ENCODE measurements at places on chromosomes 5 and 9.

DNA sequence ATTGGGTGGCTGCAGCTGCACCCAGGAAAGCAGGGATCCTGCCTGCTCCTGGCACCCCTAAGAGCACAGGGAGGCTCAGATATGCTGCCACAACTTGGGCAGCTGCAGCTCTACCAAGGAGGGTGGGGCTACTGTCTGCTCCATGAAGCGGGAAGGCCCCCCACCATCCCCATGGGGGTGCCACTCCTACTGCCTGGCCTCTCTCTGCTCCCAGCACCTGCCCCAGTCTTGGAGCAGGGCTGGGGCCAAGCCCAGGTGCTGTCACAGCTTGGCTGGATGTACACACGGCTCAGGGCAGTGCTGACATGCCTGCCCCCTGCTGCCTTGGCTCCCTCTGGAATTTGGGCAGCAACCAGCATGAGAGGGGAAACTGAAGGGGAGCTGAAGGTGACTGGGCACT is 214.7 kb upstream of the PLPPR1 start:
- DNase-seq: no peak

DNA sequence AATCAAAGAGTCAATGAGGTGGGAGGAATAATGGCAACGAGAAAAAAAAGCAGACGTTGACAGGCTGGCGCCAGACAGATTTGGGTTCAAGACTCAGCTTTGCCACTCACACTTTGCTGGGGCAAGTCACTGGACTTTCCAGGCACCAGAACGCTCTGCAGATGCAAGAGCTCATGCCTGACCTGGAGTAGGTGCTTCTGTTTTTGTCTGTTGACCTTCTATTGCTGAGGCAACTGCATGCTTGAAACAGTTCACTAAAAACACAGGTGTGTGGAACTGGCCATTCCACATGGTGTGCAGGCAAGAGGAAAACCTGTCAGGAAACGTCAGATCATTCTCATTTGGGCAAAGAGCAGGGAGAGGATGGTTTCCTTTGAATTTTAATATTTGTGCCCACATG is 161.2 kb upstream of the SMIM23 start:
- DNase-seq: no peak

DNA sequence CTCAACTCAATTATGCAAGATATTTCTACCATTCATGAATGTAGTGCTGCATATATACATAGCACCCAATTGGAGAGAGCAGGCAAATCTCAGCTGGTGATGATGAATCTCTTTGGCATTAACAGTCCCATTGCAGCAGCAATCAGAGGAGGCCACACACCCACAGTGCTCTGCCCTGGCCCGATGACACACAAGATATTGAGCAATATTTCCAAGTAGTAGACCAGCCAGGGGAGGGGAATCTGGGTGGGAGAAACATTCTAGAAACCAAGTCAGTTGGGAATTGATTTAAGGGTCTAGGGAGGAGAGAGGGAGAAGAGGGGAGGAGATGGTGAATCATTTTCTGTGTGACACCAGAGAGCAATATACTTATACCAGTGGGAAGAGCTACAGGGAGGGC is 14.9 kb upstream of the C5orf63 start:
- no peak for DNase-seq

DNA sequence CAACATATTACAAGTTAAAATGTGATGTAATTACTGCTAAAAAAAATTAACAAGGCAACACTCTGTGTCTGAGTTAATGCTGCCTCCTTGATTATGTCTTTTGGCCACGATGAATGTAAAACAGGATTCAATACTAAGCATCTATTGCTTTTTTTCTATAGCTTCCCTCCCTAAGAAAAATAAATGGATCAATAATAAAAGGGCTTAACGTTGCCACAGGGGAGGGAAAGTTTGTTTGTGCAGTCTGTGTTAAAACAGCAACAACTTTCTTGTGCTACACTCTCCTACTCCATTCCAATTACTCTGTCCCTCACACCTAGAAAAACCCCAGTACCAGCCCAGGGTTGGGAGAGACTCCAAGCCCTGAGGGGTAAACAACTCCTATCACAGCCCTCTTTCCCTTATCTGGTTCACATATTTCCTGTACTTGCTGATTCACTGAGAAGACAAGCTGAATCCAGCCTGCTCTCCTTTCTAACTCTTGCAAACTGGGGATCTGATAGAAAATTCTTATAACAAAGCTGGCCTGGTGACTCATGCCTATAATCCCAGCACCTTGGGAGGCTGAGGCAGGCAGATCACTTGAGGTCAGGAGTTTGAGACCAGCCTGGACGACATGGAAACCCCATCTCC is 44.8 kb downstream of the PTPN3 start:
- DNase-seq: no peak

- DNase-seq: no peak
Measured at GRCh38 chr9:87498811-87499360, 1.2 kb downstream of the DAPK1 start.

- no peak for DNase-seq
Measured at GRCh38 chr9:121725008-121725775, 73.8 kb downstream of the DAB2IP start.

DNA sequence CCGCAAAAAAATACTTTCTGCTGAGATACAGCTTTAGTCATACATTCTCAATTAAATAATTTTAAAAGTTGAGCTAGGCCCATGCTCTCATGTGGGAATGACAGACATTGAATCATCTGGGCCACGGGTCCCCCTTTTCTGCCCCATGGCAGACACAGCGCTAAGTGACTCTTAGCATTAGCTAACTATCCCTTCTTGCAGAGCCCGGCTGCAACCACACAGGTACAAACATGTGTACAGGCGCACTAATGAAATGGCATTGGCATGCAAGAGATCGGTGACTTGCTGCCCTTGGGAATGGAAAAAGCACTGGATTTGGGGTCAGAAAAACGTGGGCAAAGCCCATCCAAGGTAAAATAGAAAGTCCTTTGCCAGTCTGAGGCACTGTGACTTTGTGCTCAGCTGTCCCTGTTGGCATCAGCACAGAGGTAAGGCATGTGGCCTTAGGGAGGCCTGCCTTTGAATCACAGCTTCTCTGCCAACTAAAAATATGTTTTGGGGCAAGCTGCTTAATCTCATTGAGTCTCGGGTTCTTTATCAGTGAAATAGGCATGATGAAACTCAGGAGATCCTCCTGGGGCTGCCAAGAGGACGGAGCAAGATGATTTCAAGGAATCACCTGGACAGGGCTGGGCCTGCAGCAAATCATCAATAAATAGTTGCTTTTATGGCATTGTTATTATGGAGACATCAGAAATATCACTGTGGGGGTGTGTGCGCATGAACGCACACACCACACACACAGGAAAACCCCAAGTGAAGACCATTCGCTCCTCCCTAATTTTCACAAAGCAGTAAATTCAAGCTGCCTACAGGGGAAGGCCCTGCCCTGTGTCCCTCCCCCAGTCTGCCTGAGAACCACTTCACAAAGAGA is 54.2 kb downstream of the WHRN start:
- peak; percentile 15 for DNase-seq

DNA sequence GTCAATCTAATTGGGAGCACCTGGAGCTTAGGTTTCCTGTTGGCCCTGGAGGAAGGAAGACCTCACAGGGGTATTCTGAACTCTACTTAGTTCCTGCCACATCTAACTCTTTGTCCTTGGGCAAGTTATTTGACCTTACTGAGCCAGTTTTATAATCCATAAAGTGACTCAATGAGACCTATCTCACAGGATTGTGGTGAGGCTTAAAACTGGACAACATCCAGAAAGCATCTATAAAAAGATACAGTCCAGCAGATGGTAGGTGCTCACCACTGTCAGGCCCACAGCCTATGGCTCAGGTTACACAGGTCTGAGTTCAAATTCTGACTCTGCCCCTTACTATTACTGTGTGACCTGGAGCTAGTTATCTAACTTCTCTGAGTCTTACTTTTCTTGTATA is 23.3 kb downstream of the KCNV2 start:
- no peak for DNase-seq

- no peak for DNase-seq
Measured at GRCh38 chr9:116074658-116075057, 78.9 kb upstream of the PAPPA start.

DNA sequence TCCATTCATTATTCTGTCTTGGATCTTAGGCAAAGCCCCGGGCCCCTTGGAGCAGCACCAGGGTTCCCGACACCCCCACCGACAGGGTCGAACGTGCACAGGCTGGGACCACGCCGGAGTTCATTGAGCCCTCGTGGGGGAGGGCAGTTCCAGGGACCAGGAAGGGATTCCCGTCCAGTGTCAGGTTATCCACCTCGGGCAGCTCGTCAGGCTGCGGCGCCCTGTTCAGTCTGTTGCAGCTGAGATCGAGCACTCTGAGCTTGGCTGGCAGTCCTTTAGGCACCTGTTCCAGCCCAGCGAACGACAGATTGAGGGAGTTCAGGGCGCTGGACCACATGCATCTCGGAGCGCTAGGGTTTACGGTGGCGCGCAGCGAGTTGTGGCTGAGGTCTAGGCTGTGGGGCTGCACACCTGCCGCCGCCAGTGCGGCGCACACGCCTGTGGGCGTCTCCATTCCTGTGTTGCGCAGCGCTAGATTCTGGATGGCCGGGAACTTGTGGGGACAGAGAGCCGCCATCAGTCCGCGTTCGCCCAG is 1.1 kb downstream of the CD14 start:
- DNase-seq: peak; percentile 47

GRCh38 chr9:71780953-71781352 is 12.6 kb upstream of the CEMIP2 start:
- DNase-seq: no peak

DNA sequence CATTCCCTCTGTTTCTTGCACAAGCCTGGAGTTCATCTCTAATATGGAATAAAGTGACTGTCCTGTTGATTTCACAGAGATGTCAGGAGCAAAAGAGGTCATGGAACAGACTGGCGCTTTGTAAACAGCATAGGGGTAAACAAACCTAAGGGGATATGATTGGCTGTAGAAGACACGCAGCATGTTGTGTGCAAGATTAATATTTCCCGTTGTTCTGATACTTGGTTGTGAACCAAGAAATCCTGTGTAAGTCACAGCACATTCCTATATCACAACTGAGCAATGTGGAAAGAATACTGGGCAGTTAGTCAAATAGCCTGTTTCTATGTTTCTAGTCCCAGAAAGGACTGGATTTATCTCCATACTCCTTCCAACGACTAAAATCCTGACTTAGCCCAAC is 3.2 kb downstream of the ADAMTS12 start:
- no peak for DNase-seq

DNA sequence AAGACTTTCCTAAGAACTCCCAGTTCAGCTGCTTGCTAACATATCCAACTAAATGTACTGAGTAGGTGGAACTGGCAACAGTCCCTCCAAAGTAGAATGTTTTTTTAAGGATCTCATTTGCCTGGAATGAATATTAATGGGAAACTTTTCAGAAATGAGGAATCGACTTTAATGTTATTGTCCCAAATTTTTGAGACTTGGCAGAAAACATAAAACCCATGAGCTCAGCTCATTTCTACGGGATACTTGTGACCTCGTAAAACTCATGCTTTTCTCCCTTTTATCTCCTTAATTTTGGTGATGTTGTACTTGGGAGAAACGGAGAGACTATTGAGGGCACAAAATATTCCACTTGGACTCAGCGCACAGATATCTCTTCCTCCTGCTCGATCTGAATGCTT is 296.8 kb downstream of the EBF1 start:
- DNase-seq: no peak

- no peak for DNase-seq
Measured at GRCh38 chr5:116476897-116477537, 97.6 kb downstream of the SEMA6A start.

- DNase-seq: peak; percentile 64
Measured at GRCh38 chr9:34989946-34990635, 546 bp downstream of the DNAJB5 start.

- no peak for DNase-seq
Measured at GRCh38 chr9:98345011-98345410, 89.6 kb upstream of the TBC1D2 start.

DNA sequence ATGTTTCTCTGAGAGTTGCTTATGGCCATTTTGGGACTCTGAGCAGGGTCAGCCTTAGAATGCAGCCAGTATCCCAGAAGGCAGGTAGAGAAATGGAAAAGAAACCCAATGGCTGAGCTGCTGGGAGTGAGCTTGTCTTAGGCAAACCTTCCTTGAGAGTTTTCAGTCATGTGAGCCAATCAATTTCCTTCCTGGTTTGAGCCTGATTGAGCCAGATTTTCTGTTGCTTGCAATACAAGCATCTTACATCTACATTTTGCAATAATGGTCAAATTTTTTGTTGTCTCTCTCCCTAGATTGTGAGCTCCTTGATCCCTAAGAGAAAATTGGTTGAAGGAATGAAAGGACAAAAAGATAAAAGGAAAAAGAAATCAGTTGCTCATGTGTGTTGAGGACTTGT is 155.3 kb downstream of the SNX18 start:
- no peak for DNase-seq

GRCh38 chr5:110441035-110441434 is 285.4 kb downstream of the TMEM232 start:
- no peak for DNase-seq

DNA sequence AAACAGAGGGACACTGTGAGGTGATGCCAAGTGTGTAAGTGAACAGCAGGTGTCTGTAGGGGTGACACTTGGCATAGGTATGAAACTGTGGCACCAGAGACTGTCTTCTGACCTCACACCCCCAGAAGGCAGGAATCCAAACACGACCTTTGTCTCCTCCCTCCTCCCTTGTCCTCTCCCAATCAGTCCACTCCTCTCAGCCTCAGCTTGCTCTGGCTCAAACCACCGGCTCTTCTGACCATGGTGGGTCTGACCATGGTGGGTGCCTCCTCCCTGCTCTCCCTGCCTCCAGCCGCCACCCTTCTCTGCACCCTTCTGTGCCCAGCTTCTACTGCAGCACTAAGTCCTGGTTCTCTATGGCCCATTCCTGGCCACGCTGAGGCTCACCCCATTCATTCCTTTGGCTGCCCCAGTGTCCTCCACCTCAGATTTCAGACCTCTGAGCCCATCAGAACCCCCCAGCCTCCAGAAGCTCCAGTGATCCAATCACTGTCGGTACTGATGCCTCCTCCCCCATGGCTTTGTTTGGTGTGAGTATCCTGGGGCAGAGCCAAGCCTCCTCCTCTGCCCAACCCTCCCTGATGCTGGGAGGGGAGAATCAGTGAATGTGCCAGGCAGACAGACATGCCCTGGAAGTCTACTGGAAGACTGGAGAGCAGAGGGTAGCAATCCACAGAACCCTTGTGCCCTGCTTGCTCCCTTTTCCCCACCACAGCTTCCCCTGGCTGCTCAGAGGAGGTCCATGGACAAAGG is 1.7 kb upstream of the ARID3C start:
- DNase-seq: no peak

DNA sequence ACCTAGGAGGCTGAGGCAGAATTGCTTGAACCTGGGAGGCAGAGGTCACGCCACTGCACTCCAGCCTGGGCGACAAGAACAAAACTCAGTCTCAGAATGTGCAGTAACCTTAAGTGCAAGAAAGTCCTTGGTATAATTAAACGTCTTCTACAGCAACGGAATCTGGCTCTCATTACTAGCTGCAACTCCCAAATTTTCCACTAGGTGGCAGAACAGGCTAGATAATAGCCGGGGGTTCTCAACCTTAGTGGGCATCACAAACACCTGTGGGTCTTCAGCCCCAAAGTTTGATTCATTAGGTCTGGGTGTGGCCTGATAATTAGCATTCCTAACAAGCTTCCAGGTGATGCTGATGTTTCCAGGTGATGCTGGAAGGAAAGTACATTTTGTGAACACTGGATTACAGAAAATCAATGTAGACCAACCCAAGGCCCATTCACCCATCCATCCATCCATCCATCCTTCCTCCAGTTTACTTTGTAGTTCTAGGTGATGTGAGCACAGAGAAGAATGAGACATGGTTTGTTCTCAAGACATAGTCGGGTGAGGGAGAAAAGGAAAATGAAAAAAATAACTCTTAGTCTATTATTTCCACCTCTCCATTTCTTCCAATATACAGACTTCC is 37.3 kb downstream of the FBXW2 start:
- peak; percentile 72 for DNase-seq

- no peak for DNase-seq
Measured at GRCh38 chr9:129038109-129038852, 1.9 kb downstream of the MIGA2 start.
